ENCODE measurements at places on chromosomes 2 and 18.

GRCh38 chr2:195863121-195863520, 205.5 kb downstream of the DNAH7 start:
- no peak for DNase-seq

- no peak for DNase-seq
Measured at GRCh38 chr2:215653344-215654030, 217.6 kb upstream of the FN1 start.

DNA sequence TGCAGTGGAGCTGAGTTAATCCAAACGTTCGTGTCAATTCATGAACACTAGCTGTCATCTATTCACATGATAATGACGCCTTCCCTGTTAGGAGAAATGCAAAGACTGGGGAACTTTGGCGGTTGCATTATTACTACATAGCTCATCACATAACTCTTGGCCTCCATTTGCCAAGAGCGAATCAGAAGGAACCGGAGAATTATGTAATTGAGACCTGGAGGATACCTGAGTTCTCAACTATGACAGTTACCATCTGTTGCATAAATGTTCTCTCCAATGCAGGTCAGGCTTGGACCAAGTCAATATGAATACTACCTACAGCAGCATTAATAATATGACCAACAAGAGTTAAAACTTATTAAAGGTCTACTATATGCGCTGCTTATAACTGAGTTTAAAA, 274.5 kb downstream of the CLIP4 start:
- DNase-seq: no peak

GRCh38 chr2:77099961-77100360, 422.2 kb downstream of the LRRTM4 start:
- DNase-seq: no peak

GRCh38 chr2:143152637-143153036, 23.4 kb downstream of the ARHGAP15 start:
- DNase-seq: no peak

GRCh38 chr2:3712831-3713503, 9.6 kb downstream of the DCDC2C start:
- DNase-seq: no peak

- DNase-seq: no peak
Measured at GRCh38 chr18:52682260-52682659, 342.3 kb downstream of the DCC start.

DNA sequence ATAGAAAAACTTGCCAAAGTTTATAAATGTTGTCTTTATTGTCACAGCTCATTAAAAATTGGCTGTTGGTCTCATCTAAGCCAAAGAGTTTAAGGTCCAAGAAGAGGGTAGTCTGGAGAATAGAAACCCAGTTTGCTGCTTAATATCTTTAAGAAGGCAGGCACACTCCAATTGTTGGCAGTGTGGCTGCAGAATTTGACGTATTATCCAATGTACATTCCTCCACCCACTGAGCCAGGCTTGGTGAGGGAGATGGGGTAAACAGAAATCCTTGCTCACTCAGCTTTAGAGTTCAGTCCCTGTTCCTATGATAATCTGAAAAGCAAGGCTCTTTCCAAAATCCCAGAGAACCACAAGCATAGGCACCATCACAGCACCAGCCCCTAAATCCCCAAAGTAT, 10.7 kb upstream of the ADD2 start:
- no peak for DNase-seq

DNA sequence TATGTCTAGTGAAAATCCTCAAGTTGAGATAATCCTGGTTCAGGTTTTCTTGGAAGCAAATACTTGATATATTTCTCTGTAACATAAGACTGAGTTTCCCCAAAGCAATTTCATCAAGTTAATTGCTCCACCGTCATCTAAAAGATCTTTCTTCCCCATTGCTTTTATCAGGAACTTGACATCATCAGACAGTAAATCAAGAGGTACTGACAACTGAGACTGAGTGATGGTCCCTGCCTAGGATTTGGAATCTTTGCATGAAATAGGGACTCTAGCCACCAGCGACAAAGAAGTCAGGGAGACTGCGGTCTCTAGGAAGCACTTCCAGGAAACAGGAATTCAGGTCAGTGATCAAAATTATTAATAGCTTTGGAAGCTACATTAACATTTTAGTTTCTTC, 43.4 kb upstream of the SCN1A start:
- no peak for DNase-seq

- DNase-seq: no peak
Measured at GRCh38 chr2:158142568-158143332, 41.1 kb downstream of the UPP2 start.

- DNase-seq: no peak
Measured at GRCh38 chr18:39945076-39945475, 2010.0 kb upstream of the PIK3C3 start.

DNA sequence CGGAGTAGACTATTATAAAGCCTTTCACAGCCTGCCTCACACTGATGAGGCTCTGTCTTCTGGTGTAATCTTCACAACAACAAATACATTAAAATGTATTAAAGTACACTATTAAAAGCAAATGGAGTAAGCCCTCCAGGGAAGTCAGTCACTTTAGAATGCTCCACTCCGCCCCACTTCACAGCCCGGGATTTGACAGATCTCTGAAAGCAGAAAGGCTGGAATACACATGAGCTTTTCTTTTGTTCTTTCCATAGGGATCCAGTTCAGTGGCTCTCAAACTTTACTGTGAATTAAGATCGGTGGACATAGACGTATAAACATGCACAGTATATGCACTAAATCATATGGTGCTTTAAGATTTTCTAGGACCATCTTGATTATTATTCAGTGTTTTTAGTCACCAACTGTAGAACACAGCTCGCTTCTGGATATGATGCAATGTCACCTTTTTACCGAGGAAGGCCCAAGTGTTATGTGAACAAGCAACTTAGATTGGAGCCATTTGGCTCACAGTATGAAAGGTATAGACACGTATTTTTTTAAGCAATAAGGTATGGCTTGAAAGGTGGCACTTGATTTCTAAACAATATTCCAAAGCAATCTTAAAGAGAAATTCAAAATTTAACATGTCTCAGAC, 151.1 kb downstream of the PRKCE start:
- DNase-seq: no peak
